ENCODE measurements at places on chromosomes 5 and 9.

GRCh38 chr5:59236448-59236847, 653.6 kb downstream of the RAB3C start:
- no peak for DNase-seq

DNA sequence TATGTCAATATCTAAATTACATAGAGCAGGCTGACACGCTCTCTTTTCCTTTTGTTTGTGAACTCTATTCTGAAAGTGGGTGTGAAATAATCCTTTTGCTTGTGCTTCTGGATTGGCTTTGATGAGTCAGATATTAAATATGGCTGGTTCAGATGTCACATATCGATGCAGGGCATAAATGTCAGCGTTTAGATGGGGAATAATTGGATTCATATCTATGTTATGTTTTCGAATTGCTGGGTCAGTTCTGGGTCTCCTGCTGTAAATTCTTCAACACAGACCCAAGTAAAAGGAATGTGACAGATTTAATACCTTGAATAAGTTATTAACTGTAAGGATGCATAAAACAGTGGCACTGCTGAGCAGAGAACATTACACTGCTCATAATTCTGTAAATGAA, 118.7 kb upstream of the SNX2 start:
- DNase-seq: no peak

GRCh38 chr5:85868070-85868469, 749.7 kb upstream of the COX7C start:
- no peak for DNase-seq

DNA sequence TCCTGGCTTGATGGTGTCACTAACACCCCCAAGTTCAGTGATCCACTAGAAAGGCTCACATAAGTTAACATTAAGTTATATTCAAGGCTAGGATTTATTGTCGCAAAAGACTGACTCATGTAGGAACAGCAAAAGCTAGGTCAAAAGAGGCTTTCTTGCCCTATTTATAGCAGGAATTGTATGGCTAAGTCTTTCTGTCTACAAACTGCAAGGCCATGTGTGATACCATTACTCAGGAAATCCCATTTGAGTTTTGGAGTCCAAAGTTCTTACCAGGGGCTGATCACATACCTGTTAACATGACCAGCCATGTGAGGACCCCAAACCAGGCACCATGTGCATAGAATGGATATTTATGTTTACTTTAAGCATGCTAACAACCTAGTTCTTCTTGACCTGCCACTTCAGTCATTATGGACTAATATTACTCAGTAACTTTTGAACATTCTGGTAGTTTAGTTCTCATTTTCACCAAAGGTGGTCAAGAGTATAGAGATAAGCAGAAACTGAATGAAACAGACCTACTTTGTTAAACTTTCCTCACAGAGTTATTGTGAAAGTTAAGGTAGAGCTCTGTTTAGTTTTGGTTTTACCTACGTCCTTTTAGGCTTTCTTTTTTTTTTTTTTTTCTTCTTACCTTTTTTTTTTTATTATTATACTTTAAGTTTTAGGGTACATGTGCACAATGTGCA, 281.1 kb downstream of the FER start:
- no peak for DNase-seq

DNA sequence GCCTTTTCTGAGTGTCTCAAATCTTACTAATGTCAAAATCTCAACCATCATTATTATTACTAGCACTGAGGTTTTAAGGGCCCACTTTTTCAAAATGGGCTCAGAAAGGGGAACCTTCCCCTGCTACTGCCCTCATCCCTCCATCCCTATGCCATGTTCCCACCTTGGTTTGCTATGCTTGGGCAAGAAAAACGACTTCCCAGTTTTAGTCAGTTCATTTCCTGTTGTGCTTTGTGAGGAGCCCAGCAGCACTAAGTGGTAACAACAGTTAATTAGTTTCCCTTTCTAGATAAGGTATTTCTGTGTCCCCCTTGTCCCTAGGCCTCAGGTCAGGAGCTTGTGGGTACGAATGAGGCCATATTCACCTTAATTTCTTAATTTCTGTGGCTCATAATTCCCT, 595.2 kb downstream of the RAB3C start:
- DNase-seq: no peak

DNA sequence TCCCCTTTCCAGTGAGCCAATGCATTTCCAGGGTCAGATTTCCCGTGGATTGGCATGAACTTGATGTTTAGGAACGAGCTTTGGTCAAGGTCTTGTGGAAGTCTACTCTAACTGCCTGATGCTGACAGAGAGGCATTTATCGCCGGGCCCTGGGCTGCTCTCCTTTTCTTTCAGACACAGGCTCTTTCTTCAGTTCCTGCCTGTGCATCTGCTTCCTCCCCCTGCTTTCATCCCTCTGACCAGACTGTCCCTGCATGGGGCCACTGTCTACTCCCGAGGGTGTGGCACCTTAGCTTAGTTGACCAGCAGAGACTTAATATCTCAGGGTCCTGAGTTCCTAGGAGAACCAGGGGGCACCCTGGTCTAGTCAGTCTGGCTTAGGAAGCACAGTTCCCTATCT, 41.2 kb downstream of the RALGPS1 start:
- no peak for DNase-seq

- no peak for DNase-seq
These were observed 60.0 kb upstream of the DHFR start for GRCh38 chr5:80714570-80715298.

DNA sequence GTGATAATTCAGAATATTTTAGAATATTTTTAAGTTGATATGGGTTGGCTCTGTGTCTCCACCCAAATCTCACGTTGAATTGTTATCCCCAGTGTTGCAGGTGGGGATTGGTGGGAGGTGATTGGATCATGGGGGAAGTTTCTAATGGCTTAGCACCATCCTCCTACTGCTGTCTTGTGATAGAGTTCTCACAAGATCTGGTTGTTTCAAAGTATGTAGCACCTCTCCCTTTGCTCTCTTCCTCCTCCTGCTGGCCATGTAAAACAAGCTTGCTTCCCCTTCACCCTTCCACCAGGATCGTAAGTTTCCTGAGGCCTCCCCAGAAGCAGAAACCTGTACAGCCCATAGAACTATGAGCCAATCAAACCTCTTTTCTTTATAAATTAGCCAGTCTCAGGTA, 214.6 kb upstream of the C9orf72 start:
- DNase-seq: no peak

DNA sequence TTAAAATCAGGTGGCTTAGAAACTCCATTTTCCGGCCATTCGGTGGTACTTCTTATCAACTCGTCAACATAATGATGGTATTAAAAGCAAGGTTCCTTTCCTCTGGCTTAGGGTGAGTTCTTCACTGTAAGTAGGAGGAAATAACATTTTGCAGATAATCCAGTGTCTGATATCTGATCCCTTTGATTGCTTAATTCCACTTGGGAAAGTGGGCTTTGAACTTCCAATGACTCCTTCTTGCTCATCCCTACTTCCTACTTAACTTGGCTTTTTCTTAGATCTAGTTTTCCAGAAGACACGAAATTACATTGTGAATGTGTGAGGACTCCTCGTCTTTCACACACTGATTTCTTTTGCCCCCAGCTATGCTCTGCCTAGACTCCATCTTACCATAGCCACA, 31.5 kb downstream of the DDX31 start:
- no peak for DNase-seq

DNA sequence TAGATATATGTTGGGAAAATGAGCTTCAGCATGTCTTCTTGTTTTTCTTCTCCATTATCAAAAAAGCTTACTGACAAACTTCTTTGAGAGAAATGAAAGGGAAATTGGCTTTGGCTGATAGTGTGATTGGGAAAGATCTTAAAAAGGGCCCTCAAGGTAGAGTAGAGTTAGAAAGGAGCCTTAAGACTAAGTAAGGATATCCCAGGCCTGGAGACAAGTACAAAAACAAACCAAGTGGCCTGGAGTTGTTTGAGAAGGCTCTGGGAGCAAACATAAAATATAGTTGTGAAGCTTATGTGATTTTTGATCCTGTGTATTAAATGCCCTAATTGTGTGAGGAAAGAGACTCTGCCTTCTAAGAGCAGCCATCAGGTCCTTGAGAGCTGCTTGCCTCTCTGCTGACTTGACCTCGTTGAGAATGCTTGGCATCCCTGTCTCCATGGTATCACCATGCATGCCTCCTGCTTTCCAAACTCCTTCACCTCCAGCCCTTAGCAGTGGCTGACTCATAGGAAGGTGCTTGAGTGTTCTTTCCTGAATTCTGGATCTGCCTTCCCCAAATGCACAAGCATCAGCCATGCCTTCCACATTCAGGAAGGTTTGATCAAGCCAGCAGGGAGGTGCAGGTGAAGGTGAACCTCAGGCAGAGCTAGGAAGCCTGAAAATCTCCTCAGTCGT, 78.9 kb downstream of the SMARCA2 start:
- DNase-seq: no peak

GRCh38 chr5:116528519-116529234, 45.9 kb downstream of the SEMA6A start:
- no peak for DNase-seq

DNA sequence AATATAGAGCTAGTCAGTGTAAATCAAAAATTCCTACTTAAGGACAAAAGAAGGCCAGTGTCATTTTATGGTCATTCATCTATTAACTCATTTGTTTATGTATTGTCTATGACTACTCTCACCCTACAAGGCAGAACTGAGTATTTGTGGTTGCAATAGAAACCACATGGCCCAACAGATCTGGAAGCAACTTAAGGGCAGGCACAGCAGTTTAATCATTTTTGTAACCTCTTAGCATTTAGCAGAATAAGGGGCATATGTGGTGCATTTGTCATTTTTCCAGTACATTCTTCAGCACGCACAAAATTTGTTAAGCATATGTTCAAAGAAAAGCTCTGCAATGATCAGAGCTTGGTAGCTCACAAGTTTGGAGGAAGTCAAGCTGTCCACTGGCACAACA, 1.1 kb downstream of the FKBP15 start:
- no peak for DNase-seq

DNA sequence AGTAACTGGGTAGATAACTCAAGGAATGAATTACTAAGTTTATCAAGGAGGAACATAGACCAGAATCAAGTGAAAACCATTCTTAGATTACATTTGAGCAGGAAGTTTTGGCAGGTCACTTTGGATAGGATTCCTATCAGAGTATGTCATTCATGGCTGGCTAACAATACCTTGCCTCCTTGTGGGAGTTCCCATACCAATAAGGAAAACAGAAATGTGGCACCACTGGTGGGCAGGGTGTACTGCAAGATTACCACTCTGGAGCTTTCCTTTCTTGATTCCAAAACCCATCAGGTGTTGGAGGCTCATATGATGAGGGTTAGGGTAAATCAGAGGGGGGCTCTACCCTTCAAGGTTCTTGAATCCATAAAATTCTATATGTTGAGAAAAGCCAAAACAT, 18.6 kb upstream of the SPATA31D1 start:
- DNase-seq: no peak

- no peak for DNase-seq
These were observed 233.4 kb downstream of the RAB3C start for GRCh38 chr5:58816181-58816731.

- no peak for DNase-seq
These were observed 614 bp upstream of the LCN6 start for GRCh38 chr9:136748666-136749611.

GRCh38 chr5:137589185-137589584, 90.1 kb upstream of the SPOCK1 start:
- DNase-seq: no peak

DNA sequence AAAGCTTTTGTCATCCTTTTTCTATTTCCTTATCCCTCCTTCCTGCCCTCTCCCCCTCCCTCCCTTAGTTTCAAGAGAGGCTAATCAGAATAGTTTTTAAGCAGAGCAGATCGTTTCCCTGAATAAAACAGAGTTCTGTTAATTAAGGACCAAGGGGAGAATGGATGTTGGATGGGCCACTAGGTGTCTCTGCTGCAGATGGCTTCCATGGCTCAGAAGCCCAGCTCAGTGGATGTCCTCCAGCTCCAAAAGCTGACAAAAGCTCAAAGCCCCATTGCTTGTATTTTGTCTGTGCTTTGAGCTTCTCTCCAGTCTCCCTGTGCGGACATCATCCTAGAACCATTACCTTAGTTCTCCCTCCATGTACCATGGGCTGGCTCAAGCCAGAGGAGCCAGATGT, 21.0 kb upstream of the NPR3 start:
- no peak for DNase-seq

GRCh38 chr5:132099076-132099748, 25.6 kb downstream of the CSF2 start:
- DNase-seq: peak; percentile 59

DNA sequence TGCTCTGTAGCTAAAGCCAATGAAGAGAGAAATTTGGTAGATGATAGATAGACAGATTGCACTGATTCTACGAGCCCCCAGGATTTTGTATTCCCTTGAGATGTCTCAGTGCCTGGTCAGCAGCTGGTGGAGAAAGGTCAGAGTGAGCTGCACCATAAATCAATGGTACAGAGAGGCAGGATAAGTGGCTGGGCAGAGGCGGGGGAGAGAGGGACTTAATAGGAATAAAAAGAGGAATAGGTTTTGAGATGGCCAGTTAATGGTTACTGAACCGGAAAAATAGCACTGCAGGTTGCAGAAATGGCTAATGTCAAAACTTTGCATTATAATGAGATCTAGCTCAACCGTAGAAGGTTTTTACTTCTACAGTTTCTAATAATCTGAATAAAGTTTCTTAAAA, 47.9 kb upstream of the SLC12A2 start:
- DNase-seq: no peak

- no peak for DNase-seq
These were observed 53.7 kb downstream of the RGMB start for GRCh38 chr5:98827161-98827560.

GRCh38 chr5:172055996-172056395, 49.6 kb upstream of the FBXW11 start:
- DNase-seq: no peak

DNA sequence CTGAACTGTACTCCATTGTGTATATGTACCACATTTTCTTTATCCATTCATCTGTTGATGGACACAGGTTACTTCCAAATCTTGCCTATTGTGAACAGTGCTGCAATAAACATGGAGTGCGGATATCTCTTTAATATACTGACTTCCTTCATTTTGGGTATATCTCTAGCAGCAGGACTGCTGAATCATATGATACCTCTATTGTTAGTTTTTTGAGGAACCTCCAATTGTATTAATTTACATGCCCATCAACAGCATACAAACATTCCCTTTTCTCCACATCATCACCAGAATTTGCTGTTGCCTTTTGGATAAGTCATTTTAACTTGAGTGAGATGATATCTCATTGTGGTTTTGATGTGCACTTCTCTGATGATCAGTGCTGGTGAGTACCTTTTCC, 81.8 kb upstream of the FAM120A start:
- DNase-seq: no peak

All from stimulated activated CD4-positive, alpha-beta T cell treated with anti-CD3 and anti-CD28 coated beads, Interleukin-12 subunit alpha, Interleukin-12 subunit beta, amount 100 ng/mL, for 24 hours (primary cell).